ENCODE measurements at places on chromosomes 12 and 14.

GRCh38 chr12:21526721-21527345 lies 737 bp downstream of the SPX start:
- DNase-seq = no peak

GRCh38 chr14:42214981-42215491 lies 608.4 kb downstream of the LRFN5 start:
- DNase-seq = no peak

DNA sequence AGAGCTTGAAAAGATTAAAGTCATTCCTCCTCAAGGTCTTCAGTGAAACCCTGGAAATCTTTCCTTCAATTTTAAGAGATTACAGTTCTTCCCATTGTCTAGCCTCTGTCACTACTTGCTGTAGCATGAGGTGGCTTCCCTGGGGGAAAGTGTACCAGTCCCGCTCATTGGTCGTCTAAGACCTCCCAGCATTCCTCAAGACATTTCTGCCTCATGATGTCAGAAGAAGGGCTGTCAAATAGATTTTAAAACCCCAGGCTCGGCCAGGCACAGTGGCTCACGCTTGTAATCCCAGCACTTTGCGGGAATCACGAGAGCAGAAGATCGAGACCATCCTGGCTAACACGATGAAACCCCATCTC lies 46.7 kb downstream of the SMUG1 start:
- DNase-seq = no peak

- DNase-seq = no peak
These were observed 33.5 kb downstream of the ANAPC7 start for GRCh38 chr12:110369992-110370391.

- DNase-seq = no peak
These were observed 10.3 kb downstream of the KCTD10 start for GRCh38 chr12:109466821-109467220.

- DNase-seq = no peak
These were observed 2.3 kb downstream of the GLI1 start for GRCh38 chr12:57461917-57462250.

DNA sequence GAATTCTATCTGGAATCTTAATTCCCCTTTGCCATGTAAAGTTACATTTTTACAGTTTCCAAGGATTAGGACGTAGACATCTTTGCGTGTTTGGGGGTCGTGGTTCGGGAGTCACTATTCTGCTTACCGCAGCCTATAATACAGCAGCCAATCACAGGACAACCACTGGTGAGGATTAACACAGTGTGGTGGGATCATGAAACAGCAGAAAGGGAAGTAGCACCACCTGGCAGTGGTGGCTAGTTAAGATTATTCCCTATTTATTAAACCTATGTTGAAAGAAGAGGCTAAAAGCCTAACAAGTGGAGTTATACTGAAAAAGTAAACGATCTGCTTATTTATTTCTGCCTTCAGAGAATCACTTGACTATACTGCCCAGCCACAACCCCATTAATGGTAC lies 71.7 kb downstream of the IPO8 start:
- no peak for DNase-seq

DNA sequence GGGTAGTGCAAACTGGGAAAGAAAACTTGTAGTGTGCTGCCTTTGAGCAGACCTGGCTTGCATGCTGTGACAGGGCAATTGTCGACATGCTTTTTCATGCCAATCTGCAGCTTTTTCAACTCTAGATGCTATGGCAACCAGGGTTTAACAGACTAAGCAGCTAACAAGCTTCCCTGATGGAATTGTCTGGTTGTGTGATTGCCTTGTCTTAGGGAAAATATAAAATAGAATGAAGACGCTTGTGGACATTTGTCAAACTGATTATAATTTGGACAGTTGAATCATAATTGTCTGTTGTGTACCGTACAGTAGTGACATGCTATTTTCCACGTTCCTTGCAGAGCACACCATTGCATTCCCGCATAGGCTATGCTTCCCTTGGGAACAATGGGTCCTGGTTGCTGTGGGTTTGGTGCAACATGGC lies 113.0 kb downstream of the FOXG1 start:
- DNase-seq = no peak

DNA sequence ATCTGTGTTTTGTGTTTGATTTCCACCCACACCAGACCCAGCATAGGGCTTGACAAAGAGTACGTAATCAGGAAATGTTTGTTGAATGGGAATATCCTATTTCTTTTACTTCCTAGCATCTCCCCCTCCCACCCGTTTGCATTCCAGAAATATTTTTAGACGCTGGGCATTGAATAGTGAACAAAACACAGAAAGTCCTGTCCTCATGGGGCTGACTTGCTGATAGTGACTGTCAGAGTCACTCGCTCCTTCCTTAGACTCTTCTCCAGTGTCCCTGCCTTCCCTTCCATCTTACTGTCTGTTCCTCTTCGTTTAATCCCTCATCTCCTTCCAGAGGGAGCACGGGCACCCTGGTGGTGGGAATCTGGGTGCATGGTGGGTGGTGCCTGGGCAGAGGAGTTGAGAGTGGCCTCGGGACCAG lies 53.6 kb downstream of the SLC25A47 start:
- DNase-seq = no peak

- no peak for DNase-seq
These were observed 124.4 kb downstream of the RPS29 start for GRCh38 chr14:49461529-49462401.

DNA sequence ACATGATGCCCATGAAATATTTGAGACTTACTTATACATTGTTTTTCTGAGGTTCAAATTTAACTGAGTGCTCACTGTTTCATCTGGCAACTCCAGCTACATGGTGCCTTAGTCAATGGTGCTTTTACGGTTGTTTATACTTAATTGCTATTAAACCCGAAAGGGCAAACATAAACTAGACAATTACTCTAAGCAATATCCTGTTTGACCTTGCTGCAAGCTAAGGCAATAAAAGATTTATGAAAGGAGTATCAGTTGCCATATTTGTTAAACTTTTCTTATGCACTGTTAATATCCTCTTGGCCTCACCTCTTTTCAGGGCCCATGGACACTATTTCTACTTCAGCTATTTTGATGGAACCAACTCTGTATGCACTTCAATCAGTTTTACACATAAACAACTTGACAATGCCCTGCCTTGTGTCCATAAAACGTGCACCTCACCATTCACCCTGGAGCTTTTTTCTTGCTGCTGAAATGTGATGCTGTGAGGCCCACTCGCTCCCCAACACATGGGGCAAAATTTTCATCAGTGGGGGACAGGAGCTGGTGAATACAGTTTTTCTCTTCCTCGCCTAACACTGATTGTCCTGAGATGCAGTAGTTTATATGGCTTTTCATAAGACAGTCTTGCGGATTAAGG lies 64.1 kb upstream of the HIF1A start:
- no peak for DNase-seq

GRCh38 chr12:66620026-66620425 lies 58.9 kb downstream of the GRIP1 start:
- DNase-seq = no peak

DNA sequence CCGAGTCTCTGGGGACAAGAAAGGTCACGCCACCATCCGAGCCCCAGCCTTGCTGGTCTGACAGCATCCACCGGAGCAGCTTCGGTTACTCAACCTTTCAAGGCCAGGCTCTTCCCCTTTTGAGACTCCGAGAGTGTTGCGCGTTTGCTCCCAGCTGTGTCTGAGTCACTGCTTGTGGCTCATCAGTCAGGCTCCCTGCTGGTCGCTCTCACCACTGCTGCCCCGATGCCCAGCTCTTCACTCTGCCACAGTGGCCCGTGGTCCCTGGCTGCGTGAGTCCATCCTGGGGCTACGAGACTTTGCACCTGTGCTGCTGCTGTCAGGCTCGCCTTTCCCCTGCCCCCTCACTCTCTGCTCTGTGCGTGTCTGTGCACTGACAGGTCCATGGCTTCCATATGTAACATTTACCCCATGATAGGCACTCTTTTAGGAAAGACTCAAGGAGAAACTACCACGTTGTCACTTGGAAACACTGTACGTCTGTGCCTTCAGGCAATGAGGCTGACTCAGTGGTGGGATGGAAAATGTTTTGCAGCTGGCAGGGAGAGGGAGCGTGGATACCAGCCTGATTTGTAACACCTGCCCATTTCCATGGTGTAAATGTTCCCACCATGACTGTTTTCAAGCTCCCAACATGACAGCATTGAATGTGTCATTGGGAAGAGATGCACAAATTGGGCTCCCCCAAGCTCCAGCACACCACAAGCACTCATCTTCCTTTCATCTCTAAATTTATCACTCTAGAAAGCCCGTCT lies 350.7 kb downstream of the TMEM132D start:
- no peak for DNase-seq

DNA sequence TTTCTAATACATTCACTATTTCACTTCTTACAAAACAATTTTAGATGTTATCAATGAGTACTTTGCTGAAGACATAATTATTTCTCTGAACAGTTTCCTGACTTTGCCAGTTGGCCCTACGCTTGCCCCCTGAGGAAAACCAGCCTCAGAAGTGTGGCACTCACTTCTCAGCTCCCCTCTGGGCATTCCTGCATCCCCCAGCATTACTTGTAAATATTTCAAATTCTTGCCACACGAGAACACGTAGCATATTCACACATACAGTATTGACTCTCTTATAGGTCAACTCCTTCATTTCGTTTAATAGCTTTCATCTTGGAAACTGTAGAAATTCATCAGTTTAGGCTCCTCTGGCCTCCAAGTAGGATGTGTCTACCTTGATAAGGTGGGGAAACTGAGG lies 65.2 kb downstream of the OTX2 start:
- DNase-seq = no peak

DNA sequence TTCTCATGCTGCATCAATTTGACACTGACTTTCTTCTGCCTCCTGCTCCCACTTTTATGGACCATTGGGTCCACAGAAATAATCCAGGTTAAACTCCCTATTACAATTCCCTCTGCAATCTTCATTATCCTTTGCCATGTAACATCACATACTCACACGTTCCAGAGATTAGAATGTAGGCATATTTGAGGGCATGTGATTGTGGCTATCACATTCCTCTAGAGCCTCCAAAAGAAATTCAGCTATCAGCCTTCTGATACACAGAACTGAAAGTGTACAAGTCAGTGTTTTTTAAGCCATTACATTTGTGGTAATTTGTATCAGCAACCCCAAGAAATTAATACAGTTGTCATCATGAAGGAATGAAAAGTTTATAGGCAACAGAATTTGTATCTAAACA lies 892.4 kb downstream of the RPS29 start:
- no peak for DNase-seq

DNA sequence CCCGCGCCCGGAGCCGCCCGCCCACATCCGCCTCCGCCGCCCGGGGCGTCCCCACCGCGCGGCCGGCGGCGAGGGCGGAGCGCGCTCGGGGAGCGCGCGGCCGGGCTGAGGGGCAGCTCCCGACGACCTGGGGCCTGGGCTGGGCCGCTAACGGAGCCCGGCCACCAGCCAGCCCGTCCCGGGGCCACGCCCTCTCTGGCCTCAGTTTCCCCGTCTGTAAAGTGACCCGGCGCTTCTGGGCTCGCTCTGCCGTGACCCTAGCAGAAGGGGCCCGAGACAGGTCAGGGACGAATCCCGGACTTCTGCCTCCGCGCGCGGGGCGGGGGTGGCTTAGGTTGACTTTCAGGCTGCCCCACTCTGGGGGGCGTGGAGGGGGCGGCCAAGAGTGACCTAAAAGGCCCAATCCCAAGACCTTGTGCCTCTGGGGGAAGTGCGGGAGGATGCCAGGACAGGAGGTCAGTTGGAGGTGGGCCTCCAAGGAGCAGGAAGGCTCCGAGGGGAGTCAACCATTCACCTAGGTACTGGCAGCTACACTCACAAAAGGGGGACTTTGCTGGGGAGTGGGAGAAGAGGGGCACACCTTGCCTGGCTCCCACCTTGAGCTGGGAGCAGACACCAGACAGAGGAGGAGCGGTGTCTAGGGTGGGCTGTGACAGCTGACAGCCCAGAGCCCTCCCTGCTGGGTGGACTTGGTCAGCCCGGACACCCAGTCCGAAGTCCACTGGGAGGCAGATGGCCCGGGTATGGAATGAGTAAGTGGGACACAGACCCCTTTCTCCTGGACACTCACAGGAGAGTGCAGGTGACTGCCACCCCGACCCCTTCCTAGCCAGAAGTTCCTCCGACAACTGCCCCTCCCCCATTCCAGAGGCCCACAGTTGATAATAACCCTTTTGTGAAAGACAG lies 486 bp upstream of the AKT1 start:
- peak; percentile 32 for DNase-seq

- no peak for DNase-seq
These were observed 161.2 kb downstream of the DAD1 start for GRCh38 chr14:22427771-22428231.

DNA sequence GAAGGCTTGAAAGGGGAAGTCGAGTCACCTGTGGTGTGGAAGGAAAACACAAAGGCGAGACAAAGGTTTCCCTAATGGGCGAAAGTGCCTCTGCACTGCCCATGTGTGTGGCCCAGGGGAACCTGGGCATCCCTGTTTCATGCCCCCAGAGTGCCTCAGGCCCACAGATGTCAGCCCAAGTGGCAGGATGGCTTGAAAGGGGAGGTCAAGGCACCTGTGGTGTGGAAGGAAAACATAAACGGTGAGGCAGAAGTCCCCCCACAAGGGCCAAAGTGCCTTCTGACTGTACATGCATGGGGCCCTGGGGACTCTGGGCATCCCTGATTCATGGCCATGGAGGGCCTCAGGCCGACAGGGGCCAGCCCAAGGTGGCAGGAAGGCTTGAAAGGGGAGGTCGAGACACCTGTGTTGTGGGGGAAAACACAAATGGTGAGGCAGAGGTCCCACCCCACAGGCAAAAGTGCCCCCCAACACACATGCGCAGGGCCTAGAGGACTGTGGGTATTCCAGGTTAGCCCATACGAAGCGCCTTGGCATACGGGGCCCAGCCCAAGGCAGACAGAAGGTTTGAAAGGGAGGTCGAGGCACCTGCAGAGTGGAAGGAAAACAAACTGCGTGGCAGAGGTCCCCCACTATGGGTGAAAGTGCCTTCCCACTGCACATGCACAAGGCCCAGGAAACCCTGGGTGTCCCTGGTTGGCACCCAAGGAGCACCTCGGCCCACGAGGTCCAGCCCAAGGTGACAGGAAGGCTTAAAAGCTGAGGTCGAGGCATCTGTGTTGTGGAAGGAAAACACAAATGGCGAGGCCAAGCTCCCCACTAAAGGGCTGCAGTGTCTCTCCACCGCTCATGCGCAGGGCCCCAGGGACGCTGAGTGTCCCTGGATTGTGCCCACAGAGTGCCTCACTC lies 382.3 kb downstream of the ALG10 start:
- no peak for DNase-seq

DNA sequence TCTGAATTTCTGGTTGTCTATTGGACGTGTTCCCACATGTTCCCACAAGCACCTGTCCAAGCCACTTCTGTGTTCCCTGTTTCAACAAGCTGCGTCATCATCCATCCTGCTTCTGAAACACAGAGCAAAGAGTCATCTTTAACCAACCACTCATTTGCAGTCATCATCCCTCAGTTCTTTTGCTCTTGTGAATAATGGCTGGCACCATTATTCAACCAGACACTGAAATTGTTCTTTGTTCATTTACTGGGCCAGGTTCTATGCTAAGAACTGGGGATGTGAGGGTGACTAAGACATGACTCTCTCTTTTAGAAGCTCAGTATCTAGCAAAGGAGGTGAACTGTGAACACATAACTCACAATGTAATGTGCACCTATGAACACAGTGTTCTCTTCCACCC lies 40.7 kb upstream of the ANO4 start:
- no peak for DNase-seq
